Dorsolateral prefrontal cortex (tissue), 122 donors: ENCODE measurements at places on chromosomes 6 and 20.

- no peak for DNase-seq
These were observed 636 bp upstream of the SSR1 start for GRCh38 chr6:7313505-7314165.

DNA sequence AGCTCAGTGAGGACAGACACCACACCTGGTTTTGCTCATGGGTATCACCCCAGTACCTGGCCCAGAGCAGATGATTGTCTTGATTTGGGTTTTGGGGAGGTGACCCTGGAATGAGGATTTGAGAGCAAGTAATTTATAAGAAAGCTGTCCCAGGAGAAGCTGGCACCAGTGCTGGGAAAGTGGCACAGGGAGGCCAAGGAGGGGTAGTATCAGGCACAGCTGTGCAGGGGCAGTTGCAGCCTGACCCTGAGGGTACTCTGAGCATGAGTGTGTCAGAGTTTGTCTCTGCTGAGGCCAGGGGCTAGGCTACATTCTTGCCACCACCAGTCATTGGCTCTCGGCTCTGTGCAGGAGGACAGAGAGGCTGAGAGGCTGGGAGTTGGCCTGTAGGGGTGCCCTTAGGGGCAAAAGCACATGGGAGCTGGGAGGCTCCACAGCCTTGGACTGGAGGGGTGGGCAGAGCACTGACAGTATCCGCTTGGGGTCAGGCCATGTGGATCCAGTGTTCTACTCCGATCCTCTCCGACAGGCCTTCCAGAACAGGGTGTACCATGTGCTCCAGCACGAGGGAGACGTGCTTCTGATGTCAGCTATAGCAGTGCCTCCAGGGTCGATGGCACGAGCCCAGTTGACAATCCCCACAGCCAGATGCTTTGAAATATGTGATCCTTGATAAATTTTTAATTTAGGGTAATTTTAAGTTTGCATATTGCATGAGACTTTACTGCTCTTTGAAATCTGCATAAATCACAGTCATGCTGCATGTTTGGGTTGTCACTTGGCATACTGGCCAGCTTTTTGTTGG lies 121.3 kb downstream of the PHACTR3 start:
- no peak for DNase-seq

GRCh38 chr6:158708239-158708638 lies 58.4 kb downstream of the SYTL3 start:
- DNase-seq = no peak

GRCh38 chr6:143684486-143684885 lies 6.7 kb downstream of the PHACTR2 start:
- no peak for DNase-seq

DNA sequence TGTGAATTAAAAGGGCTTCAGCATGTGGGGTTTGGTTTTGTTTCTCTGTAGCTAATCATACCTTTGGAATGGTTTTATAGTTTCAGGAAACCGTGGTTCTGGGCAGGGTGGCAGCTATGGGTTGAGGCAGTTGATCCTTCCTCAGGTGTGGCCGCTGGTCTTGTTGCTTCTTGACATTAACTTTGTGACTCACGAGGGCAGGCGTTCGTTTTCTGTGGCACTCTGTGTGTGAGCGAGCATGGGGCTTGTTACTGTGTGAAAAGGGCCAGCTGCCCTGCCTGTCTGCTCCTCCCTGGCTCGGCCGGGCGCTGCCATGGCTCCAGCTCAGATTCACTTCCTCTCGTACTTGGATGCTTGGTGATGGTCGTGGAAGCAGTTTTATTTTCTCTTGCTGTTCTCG lies 16.2 kb downstream of the DNAJC5 start:
- peak; percentile 47 for DNase-seq
